ENCODE measurements at places on chromosomes 11 and 22. TPM values are rescaled to one million over a fixed set of nuclear protein-coding genes. Genes with fewer than 3 reads are reported as not detected.

The PRG3 gene
- not detected for total RNA-seq

GRCh38 chr22:49100316-49100715 lies 727.4 kb downstream of the BRD1 start:
- no peak for DNase-seq

The BAIAP2L2 gene
- total RNA-seq, result 3.4 TPM

DNA sequence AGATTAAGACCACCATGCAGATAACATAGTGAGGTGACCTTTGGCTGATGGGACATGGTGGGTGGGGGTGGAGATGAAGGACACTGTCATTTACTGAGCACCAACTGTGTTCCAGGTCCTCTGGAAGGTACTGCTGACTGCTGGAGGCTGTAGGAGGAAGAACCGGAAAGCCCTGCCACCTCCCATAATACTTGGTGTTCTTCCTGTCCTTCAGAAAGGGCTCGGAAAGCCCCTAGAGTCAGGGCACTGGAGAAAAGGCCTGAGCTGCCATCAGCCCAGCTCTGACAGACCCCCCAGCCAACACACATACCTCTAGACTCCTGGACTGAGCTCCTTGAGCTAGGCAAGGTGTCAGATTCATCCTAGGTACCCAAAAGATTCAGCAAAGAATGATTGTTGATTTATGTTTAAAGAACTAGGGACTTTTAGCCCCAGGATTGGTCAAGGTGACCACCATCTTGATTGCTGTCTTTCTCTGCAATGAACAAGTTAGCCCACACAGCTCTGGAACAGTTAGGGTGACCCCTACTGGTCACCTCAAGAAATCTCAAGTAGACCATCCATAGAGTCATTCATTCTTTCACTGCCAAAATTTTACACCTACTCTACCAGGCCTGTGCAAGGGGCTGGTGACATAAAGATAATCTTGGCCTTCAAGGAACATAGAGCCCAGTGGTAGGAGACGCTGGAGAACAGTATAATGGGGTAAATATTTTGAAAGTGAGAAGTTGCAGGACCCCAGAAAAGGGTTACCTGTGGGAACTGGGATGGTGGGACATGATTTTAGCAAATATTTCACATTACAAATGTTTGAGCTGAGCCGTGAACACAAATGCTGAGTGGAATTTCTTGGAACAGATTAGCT lies 39.4 kb downstream of the IRAG1 start:
- no peak for DNase-seq

GRCh38 chr22:42920101-42920820 lies 63.2 kb upstream of the ARFGAP3 start:
- no peak for DNase-seq

The DEFB131B gene
- not detected for total RNA-seq

The API5 gene
- total RNA-seq, result 90.1 TPM

The KCNJ11 gene
- total RNA-seq, result 0.37 TPM

GRCh38 chr11:73307323-73308002 lies 613 bp upstream of the ARHGEF17 start:
- peak; percentile 100 for DNase-seq

The MS4A15 gene
- not detected for total RNA-seq
